ENCODE measurements at places on chromosomes 2 and 18.

GRCh38 chr2:204312105-204312504 lies 233.2 kb upstream of the PARD3B start:
- DNase-seq: no peak

DNA sequence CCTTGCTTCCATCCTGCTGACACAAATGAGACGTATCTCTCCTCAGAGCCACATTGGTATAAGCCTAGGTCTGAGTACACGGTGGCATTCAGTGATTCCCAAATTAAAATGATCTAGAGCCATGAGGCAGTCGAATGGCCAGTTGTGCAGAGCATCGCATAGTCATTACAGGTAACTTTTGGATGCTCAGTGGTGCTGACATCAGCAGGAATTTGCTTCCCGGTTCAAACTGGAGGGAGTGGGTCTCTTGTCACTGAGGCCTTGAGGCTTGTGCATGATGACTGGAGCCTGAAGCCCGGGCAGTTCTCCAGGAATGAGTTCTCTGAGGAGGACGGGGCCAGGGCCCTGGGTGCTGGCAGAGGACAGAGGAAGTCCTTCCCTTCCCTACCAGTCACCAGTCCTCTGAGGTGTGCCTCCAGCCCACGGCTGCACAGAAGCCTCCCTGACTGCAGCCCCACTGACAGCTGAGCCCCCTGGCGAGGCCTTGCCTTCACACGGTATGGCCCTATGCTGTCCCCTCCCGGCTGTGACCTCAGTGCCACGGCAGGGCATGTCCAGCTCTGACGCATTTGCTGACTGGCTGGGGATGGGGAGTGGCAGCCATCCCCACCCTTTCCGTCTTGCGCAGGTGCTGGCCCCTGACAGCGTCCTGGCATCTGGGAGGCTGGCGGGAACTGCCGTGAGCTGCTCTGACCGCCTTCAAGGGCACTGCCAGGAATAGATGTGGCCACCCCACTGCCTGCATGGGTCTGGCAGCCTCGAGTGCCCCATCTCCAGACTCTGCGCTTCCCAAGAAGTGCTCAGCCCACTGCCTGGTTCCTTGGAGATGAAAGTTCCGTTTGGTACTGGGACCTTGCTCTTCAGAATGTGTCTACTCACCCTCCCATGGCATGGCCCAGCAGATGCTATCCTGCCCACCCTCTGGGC lies 117.4 kb downstream of the CELF4 start:
- no peak for DNase-seq

GRCh38 chr2:20617892-20618467 lies 32.9 kb downstream of the HS1BP3 start:
- DNase-seq: no peak

DNA sequence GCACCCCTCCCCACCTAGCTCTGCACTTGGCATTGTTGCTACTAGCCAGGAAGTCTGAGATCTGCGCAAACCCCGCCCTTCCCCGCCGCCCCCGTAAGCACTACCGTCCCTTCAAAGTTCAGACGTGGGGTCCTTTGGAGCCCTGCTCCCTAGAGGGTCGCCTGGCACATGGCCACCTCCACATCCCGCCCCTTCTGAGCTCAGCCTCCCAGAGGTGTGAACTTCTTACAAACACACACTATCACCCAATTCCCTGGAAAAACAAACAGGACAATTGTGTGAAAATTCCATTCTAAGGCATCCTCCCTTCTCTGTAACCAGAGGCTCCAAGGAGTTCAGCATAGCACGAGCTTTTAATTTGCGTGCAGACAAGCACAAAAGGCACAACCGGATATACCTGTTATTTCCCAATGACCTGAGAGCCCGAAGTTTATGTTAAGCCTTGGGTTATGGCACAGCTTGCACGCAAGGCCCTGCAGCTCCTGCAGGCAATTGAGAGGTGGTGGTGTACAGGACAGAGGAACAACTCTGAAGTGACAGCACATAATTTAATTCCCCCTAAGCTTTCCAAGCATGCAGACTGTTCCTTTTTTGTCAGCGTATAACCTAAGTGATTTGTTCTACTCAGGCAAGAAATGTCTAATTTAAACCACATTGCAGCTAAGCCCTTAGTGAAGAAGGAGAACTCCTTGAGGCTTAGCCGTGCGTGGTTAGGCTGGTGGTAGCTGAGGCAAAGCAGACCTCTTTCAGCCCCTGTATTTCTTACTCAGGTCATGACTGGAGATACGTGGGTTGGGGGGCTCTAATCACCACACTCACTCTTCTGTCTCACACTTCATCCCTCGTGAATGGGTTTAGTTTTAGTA lies 20.3 kb upstream of the CYP1B1 start:
- no peak for DNase-seq

DNA sequence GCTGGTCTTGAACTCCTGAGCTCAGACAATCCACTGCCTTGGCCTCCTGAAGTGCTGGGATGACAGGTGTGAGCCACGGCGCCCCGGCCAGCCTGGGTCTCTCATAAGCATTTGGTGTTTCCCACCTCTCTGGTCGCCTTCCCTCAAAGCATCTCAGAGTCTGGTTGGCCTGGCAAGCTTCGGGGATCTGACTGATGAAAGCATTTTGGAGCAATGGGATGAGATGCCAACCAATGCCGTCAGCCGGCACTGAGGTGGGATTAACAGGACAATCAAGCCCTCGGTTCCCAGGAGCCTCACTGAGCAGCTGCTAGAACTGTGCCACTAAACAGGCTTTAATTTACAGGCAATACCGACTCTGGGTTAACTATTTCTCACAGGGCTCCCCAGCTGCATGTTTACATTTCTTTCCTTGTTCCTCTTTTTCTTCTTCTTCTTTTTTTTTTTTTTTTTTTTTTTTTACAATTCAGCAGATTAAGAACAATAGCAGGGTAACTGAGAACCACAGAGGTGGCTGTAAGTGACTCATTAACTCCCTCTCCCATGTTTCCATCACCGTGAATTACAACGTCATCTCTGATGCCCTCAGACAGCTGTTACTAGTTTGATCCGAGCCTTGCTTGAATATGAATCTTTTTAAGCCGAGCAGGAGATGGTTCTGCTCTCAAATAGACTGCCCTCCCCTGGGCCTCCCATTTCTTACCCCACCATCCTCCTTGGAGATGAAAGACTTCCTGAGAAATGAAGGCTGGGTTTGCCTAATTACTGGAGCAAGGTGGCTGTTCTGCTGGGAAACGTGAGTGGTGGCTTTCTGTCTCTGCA lies 37.9 kb downstream of the ODC1 start:
- no peak for DNase-seq

DNA sequence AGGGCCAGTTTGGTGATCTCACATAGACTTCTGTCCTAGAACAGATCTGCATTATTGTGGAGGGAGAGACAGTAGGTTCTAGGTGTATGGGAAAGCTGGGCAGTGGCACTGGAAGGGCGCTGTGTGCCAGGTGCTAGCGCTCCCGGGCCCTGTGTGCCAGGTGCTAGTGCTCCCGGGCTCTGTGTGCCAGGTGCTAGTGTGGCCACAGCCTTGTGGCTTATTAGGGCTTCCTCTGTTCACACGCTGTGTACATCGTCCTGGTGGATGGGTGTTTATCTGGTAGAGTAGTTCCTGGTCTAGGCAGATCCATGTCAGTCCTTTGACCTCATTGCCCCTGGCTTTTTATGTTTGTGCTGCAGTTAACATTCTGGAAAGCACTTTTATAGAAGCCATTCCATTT lies 263.4 kb downstream of the AGAP1 start:
- no peak for DNase-seq

- no peak for DNase-seq
Observed at GRCh38 chr2:42316910-42317309, 44.1 kb downstream of the COX7A2L start.

DNA sequence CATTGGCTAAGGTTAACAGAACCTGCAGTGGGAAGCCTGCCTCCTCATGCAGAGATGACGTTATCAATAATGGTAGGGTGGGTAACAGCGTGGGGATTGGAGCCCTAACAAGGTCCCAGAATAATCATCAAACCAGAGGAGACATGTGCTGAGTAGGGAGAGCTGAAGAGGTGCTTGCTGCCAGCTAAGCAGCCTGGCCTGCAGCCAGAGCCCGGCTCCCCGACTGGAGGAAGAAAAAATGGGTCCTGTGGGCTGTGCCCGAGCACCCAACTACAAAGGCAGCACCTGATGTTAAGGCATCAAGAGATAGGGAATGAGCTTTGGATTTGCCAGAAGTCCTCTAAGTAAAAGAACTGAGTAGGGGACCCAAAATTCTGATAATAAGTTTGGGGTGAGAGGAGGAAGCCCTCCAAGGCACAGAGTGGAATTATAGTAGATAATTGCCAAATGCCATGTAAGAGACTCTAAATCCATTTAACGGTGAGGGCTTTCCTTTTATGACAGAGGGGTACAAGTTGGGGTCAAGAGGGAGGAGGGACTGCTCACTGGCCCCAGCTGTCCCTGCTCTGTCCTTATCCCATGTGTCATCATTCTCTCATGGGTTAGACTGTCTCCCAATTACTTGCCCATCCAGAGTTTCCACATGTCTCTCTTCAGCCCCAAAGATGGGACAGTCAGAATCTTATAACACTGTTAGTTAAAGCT lies 156.1 kb downstream of the ANTXR1 start:
- no peak for DNase-seq

DNA sequence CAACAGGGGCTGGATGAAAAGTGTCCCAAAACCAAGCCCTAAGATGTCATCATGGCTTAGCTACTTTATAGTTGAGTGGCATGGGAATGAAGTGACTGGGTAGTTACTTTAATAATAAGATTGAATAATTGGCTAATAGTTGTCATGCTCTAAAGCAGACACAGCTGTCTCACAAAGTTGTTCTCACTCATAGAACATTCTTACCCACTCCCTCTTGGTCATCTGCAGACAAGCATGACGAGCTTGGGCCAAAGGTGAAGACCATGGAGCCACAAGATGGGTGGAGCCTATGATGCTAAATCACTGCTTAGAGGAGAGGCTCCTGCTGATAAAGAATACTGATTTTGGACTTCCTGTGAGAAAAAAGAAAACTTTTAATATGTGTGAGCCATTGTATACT lies 62.4 kb upstream of the MMADHC start:
- DNase-seq: no peak

All from central memory CD4-positive, alpha-beta T cell (primary cell).